CD4-positive, alpha-beta memory T cell (primary cell): ENCODE measurements at places on chromosomes 5 and 9. TPM values are rescaled to one million over a fixed set of nuclear protein-coding genes. Genes with fewer than 3 reads are reported as not detected.

GRCh38 chr5:144125163-144125726 lies 45.2 kb downstream of the YIPF5 start:
- DNase-seq, result no peak

- DNase-seq, result no peak
Measured at GRCh38 chr9:132094314-132094791, 14.7 kb upstream of the MED27 start.

GRCh38 chr9:89021154-89021803 lies 30.0 kb downstream of the S1PR3 start:
- no peak for DNase-seq

DNA sequence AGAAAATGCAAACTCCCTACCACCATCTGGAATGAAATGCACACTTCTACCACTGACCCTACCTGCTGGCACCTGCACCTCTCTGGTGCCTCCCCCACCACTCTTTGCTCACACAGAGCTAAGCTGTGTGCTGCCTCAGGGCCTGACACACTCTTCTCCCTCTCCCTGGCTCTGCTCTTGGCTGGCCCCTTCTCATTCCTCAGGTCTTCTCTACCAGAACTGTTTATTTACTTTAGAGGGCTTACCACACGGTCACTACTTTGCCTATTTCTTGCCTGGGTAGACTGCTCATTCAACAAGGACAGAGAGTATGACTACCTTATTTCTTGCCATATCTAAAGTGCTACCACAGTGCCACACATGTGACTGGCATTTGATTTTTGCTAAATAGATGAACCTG lies 3.3 kb downstream of the REEP5 start:
- DNase-seq, result no peak

ADAMTS16 gene
- total RNA-seq, result not detected

FKTN gene
- total RNA-seq, result 13.9 TPM
